ENCODE measurements at places on chromosomes 11 and 22. TPM values are rescaled to one million over a fixed set of nuclear protein-coding genes. Genes with fewer than 3 reads are reported as not detected.

DAGLA gene
- total RNA-seq: 2.2 TPM

PTPRJ gene
- 9.8 TPM for total RNA-seq

OR10A2 gene
- not detected for total RNA-seq

MYBPC3 gene
- not detected for total RNA-seq

ZNF280B gene
- total RNA-seq: under 0.01 TPM

OR52E1 gene
- not detected for total RNA-seq

EIF3L gene
- 326 TPM for total RNA-seq

TNNI2 gene
- not detected for total RNA-seq

CCDC87 gene
- total RNA-seq: 0.44 TPM

MAJIN gene
- not detected for total RNA-seq

TPST2 gene
- total RNA-seq: 23.4 TPM

FHIP1B gene
- total RNA-seq: 7.3 TPM

KCNJ1 gene
- total RNA-seq: 0.06 TPM
